Fibroblast of lung (primary cell): ENCODE measurements at places on chromosomes 13 and 19. TPM values are rescaled to one million over a fixed set of nuclear protein-coding genes. Genes with fewer than 3 reads are reported as not detected.

The PSG6 gene
- 0.17 TPM in 1 of 2 replicates, not detected in the other for total RNA-seq

The KLK7 gene
- not detected in 2 replicates for total RNA-seq

The C19orf25 gene
- 21.8 and 24.8 TPM in 2 replicates for total RNA-seq

The BRME1 gene
- total RNA-seq: 0.51 and 0.83 TPM in 2 replicates

The CAPN12 gene
- 0.26 and 0.50 TPM in 2 replicates for total RNA-seq

The MATK gene
- under 0.01 TPM in 1 of 2 replicates, not detected in the other for total RNA-seq

The TICAM1 gene
- total RNA-seq: 2.1 and 4.1 TPM in 2 replicates

The ANGPTL8 gene
- not detected in 2 replicates for total RNA-seq

The RASL11A gene
- 73.5 and 82.2 TPM in 2 replicates for total RNA-seq

The PALM gene
- total RNA-seq: 8.3 and 22.1 TPM in 2 replicates

The CXCL17 gene
- total RNA-seq: not detected in 2 replicates

The PSG1 gene
- total RNA-seq: 0.51 and 1.3 TPM in 2 replicates

The FPR3 gene
- under 0.01 TPM in 1 of 2 replicates, not detected in the other for total RNA-seq

The PTGER1 gene
- total RNA-seq: 9.7 and 18.7 TPM in 2 replicates

The RYR1 gene
- under 0.01 and 0.26 TPM in 2 replicates for total RNA-seq

The AKT2 gene
- 58.3 and 76.0 TPM in 2 replicates for total RNA-seq
